ENCODE measurements at places on chromosomes 1 and 21.

DNA sequence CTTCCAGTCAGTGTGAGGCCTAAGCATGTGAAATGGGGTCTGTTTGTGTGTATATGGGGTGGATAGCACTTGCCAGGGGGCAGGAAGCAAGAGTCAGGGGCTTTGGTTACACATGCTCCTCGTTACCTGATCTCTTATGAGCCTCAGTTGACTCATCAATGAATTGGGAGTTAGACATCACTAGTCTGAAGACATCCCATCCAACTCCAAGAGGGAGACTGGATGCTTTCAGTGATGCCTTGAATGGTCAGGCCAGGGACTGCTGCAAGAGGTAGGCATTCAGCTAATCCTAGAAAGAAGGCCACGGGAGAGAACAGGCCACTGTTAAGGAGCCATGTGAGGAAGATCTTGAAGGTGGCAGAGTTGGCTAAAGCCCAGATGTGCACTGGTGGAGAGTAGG is 6.3 kb downstream of the RAB25 start:
- no peak for DNase-seq

GRCh38 chr1:210376836-210377372 is 48.2 kb downstream of the HHAT start:
- no peak for DNase-seq

DNA sequence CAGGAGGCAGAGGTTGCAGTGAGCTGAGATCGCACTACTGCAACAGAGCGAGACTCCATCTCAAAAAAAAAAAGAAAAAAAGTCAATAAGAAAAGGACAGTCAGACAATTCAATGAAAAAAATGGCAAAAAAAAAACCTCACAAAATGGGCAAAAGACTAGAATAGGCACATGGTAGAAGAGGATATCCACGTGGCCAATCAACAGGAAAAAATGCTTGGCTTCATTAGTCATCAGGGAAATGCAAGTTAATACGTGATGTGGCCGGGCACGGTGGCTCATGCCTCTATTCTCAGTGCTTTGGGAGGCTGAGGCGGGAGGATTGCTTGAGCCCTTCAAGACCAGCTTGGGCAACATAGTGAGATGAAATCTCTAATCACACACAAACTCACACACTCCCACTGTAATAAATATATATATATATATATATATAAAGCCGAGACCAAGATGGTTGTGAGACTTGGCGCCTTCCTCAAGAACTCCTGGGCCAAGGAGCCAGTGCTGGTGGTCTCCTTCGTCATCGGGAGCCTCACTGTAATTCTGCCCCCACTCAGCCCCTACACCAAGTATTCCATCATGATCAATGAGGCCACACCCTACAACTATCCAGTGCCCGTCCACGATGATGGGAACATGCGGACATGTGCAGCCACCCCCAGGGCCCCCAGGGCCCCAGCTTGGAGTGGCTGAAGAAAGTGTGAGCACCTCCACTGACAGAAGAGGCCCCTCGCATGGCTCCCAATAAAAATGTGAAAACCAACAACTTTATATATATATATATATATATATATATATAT is 22.9 kb upstream of the LEFTY2 start:
- DNase-seq = no peak

GRCh38 chr1:206686478-206687249 is 2.0 kb downstream of the MAPKAPK2 start:
- DNase-seq = no peak

DNA sequence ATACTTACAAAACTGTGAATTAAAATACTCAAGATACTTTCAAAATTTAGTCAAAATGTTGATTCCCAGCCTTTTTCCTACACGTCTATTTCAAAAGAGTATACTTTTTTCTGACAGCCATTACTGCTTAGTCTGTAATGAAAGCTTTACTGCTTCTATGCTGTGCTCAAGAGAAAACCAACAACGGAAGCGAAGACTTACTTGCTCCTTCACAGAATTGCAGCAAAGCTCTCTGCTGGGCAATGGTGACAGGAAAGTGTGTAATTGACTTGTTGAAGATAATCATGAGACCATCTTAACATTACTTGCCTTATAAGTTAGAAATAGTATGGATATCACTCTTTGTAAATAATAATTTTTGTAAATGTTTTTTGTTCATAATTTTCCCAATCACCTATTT is 1.7 kb upstream of the DYNLT5 start:
- no peak for DNase-seq

- no peak for DNase-seq
Observed at GRCh38 chr1:155892796-155893195, 18.4 kb downstream of the RIT1 start.

DNA sequence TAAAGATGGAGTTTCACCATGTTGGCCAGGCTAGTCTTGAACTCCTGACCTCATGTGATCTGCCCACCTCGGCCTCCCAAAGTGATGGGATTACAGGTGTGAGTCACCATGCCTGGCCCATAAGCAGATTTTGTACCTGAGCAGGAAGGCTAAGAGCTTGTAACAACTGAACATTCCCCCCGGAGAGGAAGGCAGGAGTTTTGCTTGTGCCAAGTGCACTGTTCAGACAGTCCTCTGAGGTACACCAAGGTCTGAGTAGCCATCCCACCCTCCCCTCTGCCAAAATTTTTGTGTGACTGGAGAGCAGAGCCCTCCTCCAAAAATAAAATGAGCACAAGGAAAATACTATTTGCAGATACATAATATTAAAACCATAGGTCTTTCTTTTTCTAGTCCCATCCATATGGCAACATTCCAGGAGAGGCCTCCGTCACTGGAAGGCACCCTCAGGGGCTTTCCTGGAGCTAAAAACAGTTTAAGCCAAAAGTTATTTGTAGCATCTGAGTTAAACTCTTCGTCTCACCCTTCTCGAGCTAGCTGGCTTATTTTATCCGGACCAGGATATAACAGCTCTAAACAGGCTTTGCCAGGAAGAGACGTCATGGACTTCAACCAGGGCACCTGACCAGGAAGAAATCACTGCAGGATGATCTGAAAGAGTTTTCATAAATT is 27.2 kb downstream of the CAPN2 start:
- no peak for DNase-seq

DNA sequence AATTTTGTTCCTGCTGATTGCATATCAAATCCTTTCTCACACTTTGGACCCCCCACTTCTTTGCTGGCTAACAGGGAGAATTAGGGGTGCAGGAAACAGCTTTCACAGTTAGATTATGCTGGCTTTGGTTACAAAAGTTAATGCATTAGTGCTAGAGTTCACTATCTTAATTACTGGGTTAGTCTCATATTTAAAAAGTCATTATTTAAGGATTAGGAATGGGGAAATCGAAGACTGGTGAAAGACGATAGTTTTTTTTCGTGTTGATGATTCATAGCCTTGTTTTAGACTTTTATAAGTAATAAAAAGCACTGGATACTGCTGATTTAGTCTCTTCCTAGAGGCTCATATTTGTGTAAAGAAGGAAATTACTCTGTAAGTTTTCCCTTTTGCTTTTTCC is 11.6 kb downstream of the ST6GALNAC3 start:
- no peak for DNase-seq

DNA sequence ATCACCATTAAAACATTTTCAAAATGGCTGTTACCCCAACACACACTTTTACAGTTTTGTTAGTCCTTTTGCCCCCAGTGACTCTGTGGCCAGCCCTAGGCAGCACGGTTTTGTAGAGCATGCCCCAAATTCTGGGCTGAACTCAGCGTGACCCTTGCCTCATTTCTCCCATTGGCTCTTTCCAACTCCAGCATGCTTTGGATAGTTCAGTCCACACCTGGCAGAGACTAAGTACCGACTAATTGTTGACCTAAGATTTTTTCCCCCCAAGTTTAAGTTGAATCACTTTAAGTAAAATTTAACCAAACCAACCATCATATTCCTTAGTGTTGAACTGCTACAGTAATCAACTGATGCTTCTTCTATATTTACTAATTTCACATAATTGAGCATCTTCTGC is 62.4 kb upstream of the LRRC8B start:
- DNase-seq = no peak

DNA sequence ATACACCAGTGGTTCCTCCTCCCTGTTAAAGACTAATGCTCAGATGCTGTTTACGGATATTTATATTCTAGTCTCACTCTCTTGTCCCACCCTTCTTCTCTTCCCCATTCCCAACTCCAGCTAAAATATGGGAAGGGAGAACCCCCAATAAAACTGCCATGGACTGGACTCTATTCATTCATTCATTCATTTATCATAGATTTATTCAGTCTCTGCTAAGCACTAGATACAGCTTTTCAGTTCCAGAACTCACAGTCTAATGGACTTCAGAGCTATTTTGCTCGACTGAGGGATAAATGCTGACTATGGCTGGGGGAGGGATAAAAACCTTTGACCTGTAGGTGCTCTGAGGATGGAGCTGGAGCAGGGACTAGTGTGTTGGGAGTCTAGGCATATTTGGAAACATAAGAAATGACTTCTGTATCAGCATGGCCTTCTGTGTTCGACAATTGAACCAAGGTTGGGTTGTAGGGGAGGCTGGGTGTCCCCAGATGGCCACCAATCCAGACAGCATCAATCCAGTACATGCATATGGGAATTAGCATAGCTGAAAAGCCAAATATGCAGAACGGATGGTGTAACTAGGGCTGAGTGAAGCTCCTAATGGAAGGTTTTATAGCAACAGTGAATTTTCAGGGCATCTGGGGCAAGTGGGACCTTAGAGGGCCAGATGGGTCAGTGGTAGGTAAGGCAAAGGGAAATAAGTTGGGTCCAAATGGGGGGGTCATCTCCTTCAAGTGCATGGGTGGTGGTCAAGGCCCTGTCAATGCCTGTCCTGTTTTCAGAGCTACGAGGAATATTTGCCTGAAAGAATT is 4.1 kb downstream of the APOA2 start:
- DNase-seq = no peak

DNA sequence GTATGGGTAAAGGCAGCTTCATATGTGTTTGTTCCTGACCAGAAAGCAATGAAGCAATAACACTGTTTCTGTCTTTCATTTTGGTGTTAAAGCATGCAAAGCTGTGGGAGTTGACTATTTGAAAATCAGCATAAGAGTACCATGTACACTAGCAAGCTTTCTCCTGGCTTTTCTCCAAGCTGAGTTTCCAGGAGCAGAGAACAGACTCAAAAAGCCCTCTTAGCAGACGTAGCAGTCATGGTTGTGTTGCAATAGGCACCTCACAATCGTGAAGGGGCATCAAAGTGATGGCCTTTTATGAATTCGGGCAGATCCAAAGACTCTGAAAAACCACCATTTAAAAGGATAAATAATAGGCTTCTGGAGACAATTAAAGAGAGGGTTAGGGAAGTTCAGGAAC is 159.7 kb downstream of the PTGER3 start:
- no peak for DNase-seq

DNA sequence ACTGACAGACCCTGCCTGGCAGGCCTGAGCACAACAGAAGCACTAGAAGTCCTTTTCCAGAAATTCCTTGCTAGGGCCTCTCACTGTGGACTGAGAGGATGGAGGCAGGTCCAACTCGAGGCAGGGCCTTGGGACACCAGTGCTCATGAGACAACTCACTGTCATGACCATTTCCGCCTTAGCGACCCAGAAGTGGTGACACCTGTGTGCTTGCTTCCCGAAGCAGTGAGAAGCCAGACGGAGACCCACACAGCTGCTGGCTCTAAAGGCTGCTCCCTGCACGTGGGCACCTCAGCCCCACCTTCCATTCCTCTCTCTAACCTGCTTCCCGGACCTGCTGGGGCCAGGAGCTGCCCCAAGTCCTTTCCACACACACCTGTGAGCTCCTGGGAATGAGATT is 33.0 kb downstream of the KCNC4 start:
- no peak for DNase-seq

DNA sequence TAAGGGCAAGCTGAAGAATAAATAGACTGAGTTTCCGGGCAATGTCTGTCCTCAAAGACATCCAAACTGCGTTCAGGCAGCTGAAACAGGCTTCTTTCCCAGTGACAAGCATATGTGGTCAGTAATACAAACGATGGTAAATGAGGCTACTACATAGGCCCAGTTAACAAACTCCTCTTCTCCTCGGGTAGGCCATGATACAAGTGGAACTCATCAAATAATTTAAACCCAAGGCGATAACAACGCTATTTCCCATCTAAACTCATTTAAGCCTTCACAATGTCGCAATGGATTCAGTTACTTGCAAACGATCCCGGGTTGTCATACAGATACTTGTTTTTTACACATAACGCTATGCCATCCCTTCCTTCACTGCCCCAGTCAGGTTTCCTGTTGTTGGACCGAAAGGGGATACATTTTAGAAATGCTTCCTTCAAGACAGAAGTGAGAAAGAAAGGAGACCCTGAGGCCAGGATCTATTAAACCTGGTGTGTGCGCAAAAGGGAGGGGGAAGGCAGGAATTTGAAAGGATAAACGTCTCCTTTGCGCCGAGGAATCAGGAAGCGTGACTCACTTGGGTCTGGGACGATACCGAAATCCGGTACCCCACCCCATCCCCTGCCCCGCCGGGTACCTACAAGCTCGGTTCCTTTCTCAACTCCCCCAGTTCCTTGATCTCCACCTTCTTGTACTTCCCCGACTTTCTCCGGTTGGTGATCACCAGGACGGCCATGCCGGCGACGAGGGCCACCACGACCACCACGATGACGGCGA is 1.3 kb downstream of the TACSTD2 start:
- DNase-seq = no peak

DNA sequence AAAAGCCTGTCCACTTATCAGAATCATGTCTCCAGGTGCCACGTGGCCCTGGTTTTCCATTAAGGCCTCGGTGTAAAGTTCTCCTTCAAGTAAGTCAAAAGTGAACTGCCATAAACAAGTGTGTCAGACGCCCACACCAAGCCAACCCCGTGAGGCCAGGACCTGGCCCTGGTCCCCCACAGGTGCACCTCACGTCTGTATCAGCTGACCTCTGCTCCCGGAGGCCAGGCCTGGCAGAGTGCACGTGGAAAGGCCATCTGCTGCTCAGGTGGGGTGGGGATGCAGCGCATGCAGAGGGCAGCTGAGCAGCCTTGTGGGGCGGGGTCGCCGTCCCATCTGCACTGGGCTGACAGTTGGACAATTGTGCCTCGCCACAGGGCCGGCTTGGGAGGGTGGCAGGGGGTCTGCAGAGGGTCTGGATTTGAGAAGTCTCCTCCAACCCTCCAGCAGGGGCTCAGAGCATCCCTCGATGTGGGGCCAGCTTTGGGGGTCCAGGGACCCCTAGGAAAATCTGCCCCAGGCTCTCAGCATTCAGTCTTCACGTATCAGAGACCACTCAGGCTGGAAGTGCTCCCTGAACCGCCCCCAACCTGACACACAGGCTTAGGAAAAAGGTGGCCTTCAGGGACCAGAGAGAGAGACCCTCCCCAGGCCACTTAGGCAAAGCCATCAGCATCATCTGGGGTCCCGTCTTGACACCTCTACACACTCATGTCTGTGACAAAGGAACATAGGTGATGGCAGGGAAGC is 3.0 kb downstream of the SLC19A1 start:
- DNase-seq = no peak

Data from foreskin melanocyte (primary cell).